Suprapubic skin (tissue), 4 donors: ENCODE measurements at places on chromosomes 7 and 10. TPM values are rescaled to one million over a fixed set of nuclear protein-coding genes. Genes with fewer than 3 reads are reported as not detected.

- no peak overlapping the region for H3K27ac ChIP-seq
- no peaks in the 10 kb centered on the region for H3K36me3 ChIP-seq
- DNase-seq, result no peak
- H3K27me3 ChIP-seq, result no peaks in the 10 kb centered on the region
Observed at GRCh38 chr10:91096274-91096673, 124.2 kb upstream of the PCGF5 start.

DNA sequence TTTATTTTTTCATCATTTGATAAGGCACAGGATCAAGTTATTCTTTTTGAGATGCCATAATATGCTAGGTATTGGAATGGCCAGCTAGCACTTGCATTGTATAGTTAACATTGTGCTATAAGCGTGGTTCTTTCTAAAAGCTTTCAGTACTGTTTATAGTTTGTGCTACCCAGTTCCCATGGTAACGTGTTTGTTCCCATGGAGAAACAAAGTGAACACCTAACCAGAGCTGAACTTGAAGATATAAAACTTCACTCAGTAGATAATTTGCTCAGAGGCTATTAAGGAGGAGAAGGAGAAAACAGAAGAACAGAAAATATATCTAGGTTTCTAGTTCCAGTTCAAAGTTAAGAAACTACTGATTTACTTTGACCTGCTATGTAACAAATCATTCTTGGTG is 23.6 kb upstream of the ITGB8 start:
- H3K4me3 ChIP-seq, result no peak overlapping the region
- no peak overlapping the region for H3K27ac ChIP-seq
- no peak for DNase-seq
- H3K4me1 ChIP-seq, result no peaks in the 10 kb centered on the region

GRCh38 chr10:129133856-129134255 is 333.2 kb upstream of the MGMT start:
- H3K36me3 ChIP-seq, result no peaks in the 10 kb centered on the region
- H3K27ac ChIP-seq, result no peak overlapping the region
- no peak overlapping the region for H3K4me3 ChIP-seq

DNA sequence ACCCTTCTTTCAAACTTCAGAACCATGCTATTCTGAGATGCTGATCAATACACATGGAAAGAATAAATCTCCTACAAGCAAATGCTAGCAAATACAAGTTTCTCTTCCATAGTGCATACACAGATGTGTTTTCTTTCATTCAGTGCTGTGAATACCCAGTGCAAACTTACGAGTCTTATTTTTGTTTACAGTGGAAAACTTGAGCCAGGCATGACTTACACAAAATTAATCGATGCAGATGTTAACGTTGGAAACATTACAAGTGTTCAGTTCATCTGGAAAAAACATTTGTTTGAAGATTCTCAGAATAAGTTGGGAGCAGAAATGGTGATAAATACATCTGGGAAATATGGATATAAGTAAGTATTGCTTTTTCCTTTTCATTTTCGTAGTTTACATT is 48.8 kb downstream of the PNLIPRP3 start:
- H3K4me3 ChIP-seq, result no peak overlapping the region
- H3K36me3 ChIP-seq, result no peaks in the 10 kb centered on the region
- H3K4me1 ChIP-seq, result no peaks in the 10 kb centered on the region
- no peaks in the 10 kb centered on the region for H3K27me3 ChIP-seq
- H3K27ac ChIP-seq, result no peak overlapping the region

DNA sequence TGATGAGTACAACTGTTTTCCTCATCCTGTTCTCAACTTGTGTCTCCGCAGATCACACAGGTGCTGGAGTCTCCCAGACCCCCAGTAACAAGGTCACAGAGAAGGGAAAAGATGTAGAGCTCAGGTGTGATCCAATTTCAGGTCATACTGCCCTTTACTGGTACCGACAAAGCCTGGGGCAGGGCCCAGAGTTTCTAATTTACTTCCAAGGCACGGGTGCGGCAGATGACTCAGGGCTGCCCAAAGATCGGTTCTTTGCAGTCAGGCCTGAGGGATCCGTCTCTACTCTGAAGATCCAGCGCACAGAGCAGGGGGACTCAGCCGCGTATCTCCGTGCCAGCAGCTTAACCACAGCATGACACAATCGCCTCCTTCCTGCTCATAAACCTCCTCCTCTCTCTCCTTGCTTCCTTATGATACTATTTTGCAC is 126.7 kb upstream of the PRSS58 start:
- no peak overlapping the region for H3K4me3 ChIP-seq
- H3K4me1 ChIP-seq, result no peaks in the 10 kb centered on the region
- H3K27me3 ChIP-seq, result no peaks in the 10 kb centered on the region

DNA sequence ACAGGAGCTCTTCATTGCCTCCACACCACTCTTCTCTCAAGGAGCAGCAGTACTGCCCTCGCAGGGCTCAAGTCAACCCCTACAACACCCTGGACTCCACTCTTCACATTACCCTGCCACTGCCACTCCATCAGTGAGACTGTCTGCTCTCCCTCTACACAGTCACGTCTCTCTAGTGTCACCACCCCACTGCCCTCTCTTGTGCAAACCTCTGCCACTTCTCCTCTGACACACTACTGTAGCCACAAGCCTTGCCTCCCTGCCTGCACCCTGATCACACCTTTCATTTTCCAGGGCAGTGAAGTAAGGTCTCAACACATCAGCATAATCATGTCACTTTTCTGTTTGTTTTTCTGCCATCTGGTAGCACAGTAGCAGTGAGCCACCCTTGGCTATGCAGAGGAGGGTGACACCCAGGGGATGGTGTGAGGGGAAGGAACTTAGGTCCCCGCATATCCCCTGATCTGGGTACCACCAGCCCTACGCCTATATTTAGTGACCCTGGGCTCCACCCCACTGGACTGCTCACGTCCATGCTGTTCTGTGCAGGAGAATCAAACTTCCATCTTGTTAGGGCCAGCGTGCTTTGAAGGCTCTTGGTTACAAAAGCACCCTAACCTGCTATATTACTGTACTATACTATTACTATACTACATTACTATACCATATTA is 1.6 kb downstream of the C10orf143 start:
- peak overlapping the region; percentile 89 for H3K4me3 ChIP-seq
- no peaks in the 10 kb centered on the region for H3K27me3 ChIP-seq
- peaks cover 28% of the 10 kb centered on the region for H3K4me1 ChIP-seq
- peaks cover 8% of the 10 kb centered on the region for H3K36me3 ChIP-seq

DNA sequence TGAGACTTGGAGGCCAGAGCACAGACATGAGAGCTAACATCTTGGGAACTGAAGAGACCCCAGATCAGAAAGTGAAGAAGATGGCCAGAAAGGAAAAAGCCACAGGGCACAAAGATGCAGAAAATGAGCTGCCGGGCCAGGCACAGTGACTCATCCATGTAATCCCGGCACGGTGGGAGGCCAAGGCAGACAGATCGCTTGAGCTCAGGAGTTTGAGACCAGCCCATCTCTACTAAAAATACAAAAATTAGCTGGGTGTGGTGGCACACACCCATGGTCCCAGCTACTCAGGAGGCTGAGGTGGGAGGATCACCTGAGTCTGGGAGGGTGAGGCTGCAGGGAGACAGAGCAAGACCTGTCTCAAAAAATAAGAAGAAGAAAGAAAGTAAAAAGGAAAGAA is 81.4 kb upstream of the MGMT start:
- DNase-seq, result no peak
- no peaks in the 10 kb centered on the region for H3K36me3 ChIP-seq
- no peaks in the 10 kb centered on the region for H3K4me1 ChIP-seq
- no peak overlapping the region for H3K4me3 ChIP-seq

GRCh38 chr7:1818575-1819258 is 148.6 kb downstream of the ELFN1 start:
- no peaks in the 10 kb centered on the region for H3K36me3 ChIP-seq
- H3K4me1 ChIP-seq, result peaks cover 5% of the 10 kb centered on the region
- H3K4me3 ChIP-seq, result no peak overlapping the region
- peak; percentile 44 for DNase-seq
- no peaks in the 10 kb centered on the region for H3K27me3 ChIP-seq
- H3K27ac ChIP-seq, result no peak overlapping the region

GRCh38 chr10:4532976-4533375 is 293.0 kb upstream of the AKR1E2 start:
- H3K27ac ChIP-seq, result peak overlapping the region; percentile 69
- H3K4me1 ChIP-seq, result peaks cover 12% of the 10 kb centered on the region
- no peak for DNase-seq
- H3K27me3 ChIP-seq, result no peaks in the 10 kb centered on the region
- no peak overlapping the region for H3K4me3 ChIP-seq

DNA sequence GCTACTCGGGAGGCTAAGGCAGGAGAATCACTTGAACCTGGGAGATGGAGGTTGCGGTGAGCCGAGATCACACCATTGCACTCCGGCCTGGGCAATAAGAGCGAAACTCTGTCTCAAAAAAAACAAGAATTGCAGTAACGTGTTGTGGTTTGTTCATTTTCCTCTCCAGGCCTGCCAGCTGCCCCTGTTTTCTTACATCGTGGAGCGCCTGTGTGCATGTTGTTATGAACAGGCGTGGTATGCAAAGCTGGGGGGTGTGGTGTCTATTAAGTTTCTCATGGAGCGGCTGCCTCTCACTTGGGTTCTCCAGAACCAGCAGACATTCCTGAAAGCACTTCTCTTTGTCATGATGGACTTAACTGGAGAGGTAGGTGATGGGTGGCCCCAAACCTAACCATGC is 52.1 kb downstream of the TRRAP start:
- H3K4me3 ChIP-seq, result no peak overlapping the region
- H3K4me1 ChIP-seq, result no peaks in the 10 kb centered on the region
- no peak overlapping the region for H3K27ac ChIP-seq
- DNase-seq, result no peak

- no peak for DNase-seq
- H3K27me3 ChIP-seq, result no peaks in the 10 kb centered on the region
- no peaks in the 10 kb centered on the region for H3K36me3 ChIP-seq
- H3K4me1 ChIP-seq, result peaks cover 6% of the 10 kb centered on the region
- no peak overlapping the region for H3K4me3 ChIP-seq
Observed at GRCh38 chr10:31554556-31554955, 235.5 kb downstream of the ZEB1 start.

- H3K27me3 ChIP-seq, result no peaks in the 10 kb centered on the region
- no peak for DNase-seq
- H3K27ac ChIP-seq, result no peak overlapping the region
- no peak overlapping the region for H3K4me3 ChIP-seq
- no peaks in the 10 kb centered on the region for H3K36me3 ChIP-seq
Observed at GRCh38 chr7:100370303-100370702, 3.0 kb upstream of the PILRA start.

- H3K4me3 ChIP-seq, result no peak overlapping the region
- no peak overlapping the region for H3K27ac ChIP-seq
- no peaks in the 10 kb centered on the region for H3K4me1 ChIP-seq
- no peaks in the 10 kb centered on the region for H3K27me3 ChIP-seq
- no peak for DNase-seq
Observed at GRCh38 chr10:60073397-60073780, 167.0 kb upstream of the CCDC6 start.

- no peak for DNase-seq
- no peaks in the 10 kb centered on the region for H3K36me3 ChIP-seq
- no peaks in the 10 kb centered on the region for H3K27me3 ChIP-seq
- H3K4me3 ChIP-seq, result no peak overlapping the region
Observed at GRCh38 chr10:17375936-17376584, 78.3 kb downstream of the ST8SIA6 start.

DNA sequence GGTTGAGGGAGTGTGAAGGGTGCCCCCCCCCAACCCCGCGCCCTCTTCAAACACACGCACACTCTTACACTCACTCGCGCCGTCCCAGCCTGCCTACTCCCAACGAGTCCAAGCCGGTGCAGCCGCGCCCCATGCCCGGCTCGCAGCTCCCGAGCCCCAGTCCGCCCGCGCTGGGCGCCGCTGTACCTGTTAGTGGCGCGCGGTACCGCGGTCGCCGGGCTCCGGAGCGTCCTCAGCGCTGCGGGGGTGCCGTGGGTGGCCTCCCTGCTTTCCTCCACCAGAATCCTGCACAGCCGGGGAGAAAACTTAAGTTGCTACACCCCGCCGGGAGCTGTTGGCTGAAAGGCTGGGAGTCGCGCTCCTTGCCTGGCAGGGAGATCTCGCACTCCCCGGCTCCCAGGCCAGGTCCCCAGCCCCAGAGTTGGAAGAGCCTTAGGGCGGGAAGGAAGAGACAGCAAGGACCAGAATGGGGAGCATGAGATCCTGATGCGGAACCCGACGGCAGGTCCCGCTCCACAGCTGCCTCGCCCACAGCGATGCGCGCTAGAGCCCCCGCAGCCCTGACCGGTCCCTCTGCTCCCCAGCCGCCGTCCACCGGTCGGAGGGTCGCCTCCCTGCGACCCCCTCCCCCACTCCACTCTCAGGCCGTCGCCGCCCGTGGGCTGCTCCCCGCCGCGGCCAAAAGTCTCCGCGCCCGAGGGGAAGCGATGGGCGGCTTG is 863 bp downstream of the ST8SIA6 start:
- peak overlapping the region; percentile 77 for H3K27ac ChIP-seq
- peaks cover 54% of the 10 kb centered on the region for H3K27me3 ChIP-seq
- peak overlapping the region; percentile 60 for H3K4me3 ChIP-seq
- peak; percentile 68 for DNase-seq

DNA sequence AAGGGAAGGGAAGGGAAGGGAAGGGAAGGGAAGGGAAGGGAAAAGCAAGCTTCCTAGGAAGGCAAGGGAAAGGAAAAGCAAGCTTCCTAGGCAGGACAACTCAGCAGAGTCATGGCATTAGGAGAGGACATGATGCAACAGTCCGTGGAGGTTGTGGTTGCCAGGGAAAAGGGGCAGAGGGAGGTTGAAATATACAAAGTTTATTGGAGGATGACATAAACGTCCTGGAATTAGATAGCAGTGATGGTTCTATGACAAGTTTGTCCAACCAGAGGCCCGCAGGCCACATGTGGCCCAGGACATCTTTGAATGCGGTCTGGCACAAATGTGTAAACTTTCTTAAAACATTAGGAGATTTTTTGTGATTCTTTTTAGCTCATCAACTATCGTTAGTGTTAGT is 59.8 kb upstream of the OPN4 start:
- peaks cover under 1% of the 10 kb centered on the region for H3K4me1 ChIP-seq
- DNase-seq, result no peak
- no peaks in the 10 kb centered on the region for H3K36me3 ChIP-seq

- H3K4me1 ChIP-seq, result no peaks in the 10 kb centered on the region
- DNase-seq, result no peak
- H3K4me3 ChIP-seq, result no peak overlapping the region
Observed at GRCh38 chr10:29563420-29564035, 71.2 kb downstream of the SVIL start.

DNA sequence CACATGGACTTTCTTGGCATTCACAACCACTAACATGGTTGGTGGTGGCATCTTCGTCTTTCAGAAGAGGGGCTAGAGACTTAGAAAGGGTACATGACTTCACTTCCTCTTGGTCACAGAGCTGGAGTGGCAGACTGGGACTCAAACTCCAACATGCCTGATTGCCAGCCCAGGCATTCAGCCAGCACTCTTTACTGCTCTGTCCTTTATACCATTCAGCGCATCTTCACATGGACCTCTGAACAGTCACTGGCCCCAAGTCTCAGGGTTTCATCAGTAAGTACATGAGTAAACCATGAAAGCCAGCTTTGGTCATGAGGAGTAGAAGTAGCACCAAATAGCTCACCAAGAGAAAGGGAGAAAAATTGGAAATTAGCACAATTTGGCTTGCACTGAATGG is 148.4 kb upstream of the KLF14 start:
- H3K27ac ChIP-seq, result peak overlapping the region; percentile 51
- peaks cover 48% of the 10 kb centered on the region for H3K4me1 ChIP-seq
- H3K36me3 ChIP-seq, result peaks cover 59% of the 10 kb centered on the region
- DNase-seq, result no peak
- no peaks in the 10 kb centered on the region for H3K27me3 ChIP-seq

MYO3A gene
- 1.4 TPM for total RNA-seq

TWIST1 gene
- 10.6 TPM for total RNA-seq

TMEM196 gene
- total RNA-seq, result not detected

SPDYE1 gene
- not detected for total RNA-seq

ZNF398 gene
- 28.3 TPM for total RNA-seq

ATP6V0A4 gene
- 16.6 TPM for total RNA-seq
